ENCODE measurements at places on chromosomes 7 and 10.

- no peak for DNase-seq
These were observed 224.9 kb downstream of the BAMBI start for GRCh38 chr10:28902215-28902614.

- no peak for DNase-seq
These were observed 92.0 kb downstream of the ABLIM1 start for GRCh38 chr10:114566064-114566463.

- no peak for DNase-seq
These were observed 103.9 kb downstream of the WDFY4 start for GRCh38 chr10:48788554-48788953.

- no peak for DNase-seq
These were observed 41.1 kb downstream of the CCDC3 start for GRCh38 chr10:12960334-12960898.

GRCh38 chr7:39504963-39505362 is 61.2 kb upstream of the YAE1 start:
- no peak for DNase-seq

DNA sequence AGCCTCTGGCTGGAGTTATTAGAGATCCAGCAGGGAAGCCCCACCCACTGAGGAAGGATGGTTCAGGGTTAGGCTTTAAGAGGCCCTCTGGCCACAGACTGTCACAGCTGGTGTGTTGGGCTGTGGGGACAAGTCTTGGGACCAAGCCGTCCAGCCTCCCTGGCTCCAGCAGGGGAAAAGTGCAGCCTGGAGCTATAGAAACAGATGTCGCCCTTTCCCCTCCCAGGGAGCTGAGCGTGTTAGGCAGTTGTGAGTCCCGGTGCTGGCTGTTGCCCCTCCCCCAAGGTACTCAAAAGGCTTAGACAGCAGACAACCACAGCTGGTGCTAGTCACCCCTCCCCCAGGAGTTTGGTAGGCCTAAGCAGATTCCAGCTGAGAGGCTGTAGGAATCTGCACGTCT is 143.4 kb downstream of the TMEM168 start:
- peak; percentile 68 for DNase-seq

DNA sequence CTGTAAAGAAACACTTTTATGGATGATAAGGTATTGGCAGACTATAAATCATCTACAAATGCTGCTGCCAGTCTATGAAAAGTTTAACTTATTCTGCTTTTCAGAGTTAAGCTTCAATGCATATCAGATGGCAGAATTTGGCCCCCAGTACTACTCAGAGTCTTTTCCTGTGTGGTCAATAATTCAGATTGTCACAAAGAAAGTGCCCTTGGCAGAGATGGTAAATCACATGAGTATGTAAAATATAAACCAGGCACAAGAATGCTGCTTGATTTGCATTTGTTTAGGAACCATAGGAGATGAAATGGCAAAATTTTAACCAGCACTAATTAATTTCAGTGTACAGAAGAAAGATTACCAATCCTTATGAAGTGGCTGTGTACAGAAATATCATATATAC is 818.3 kb upstream of the POT1 start:
- no peak for DNase-seq

GRCh38 chr7:140686921-140687320 is 9.6 kb upstream of the NDUFB2 start:
- DNase-seq, result no peak

DNA sequence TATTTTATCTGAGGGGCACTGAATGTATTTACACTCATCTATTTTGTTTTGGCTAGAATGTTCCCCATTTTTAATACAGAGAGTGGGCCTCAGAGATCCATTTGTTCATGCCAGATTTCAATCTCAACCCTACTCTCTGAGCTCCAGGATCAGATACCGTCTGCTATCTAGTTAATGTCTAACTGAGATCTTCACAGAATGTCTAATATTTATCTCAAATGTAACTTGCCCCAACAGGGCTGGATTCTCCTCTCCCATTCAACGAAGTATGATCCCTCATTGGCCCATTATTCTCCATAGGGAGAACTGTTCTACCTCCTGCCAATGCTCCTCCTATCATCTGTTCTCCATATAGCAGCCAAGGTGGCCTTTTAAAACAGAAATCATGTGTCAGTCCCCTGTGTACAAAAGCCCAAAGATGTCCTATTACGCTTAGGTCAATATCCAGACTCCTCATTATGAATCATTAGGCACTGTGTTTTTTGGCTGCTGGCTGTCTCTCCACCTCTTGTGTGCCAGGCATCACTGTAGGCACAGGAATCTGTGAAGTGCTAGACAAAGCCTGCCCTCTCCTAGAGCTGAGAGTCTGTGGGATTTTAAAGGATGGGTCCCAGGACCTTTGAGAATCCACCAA is 169.3 kb upstream of the AGK start:
- no peak for DNase-seq

- DNase-seq, result no peak
These were observed 32.1 kb downstream of the HIPK2 start for GRCh38 chr7:139745678-139746143.

DNA sequence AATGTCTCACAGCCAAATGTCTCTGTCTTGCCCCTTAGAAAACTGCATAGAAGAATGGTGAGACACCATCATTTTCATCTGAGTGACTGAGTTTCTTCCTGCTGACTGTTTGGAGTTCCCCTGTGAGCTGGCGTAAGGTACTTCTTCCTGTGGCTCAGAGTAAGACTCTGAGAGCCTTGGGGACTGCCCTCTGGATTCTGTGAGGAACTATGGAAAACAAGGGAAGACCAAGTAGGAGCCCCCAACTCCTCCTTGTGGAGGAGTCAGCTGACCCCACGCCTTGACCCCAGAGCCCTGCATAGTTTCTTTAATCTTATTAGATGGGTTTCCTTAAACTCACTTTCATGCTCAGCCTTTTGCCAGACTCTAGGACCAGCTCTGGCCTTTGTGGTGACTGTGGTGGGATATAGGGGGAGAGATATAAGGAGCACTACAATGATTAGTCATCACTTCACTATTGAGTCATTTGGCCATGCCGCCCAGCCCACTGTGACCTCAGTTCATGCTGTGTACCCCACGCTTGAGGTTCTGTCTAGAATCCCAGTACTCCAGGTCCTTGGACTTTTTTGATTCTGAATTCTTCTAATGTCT is 51.8 kb upstream of the FAM133B start:
- DNase-seq, result no peak

DNA sequence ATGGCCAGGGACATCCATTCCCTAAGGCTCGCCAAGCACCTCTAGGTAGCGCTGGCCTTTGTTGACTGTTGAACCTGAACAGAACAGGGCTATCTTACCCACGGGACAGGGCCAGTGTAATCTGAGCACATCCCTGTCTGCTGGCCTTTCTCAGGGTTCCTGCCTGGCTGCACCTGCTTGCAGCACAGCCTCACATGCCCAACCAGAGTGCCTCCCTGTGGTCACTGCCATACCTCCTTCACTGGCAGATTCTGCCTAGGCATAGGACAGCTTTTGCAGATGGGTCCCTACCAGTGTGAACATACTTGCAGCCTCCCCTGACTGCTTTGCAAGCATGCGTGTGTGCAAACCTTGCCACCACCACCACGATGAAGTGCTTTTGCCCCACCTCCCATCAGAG is 15.8 kb upstream of the LIPN start:
- DNase-seq, result peak; percentile 36

DNA sequence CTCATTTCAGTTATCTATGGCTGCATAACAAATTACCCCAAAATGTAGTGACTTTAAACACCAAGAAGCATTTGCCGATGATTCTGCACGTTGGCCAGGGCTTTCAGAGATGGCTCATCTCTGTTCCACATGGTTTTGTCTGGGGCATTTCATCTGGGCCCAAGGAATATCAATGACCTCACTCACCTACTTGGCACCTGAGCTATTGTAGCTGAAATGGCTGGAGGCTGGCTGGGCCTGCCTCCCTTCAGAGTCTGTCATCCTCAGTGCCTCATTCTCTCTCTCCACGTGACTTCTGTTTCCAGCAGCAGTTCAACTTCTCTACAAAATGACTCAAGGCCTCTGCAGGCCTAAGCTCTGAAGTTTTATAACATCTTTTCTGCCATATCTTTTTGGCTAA is 119.4 kb upstream of the PRR15 start:
- no peak for DNase-seq

- DNase-seq, result no peak
These were observed 4.6 kb upstream of the RADIL start for GRCh38 chr7:4888161-4888560.

DNA sequence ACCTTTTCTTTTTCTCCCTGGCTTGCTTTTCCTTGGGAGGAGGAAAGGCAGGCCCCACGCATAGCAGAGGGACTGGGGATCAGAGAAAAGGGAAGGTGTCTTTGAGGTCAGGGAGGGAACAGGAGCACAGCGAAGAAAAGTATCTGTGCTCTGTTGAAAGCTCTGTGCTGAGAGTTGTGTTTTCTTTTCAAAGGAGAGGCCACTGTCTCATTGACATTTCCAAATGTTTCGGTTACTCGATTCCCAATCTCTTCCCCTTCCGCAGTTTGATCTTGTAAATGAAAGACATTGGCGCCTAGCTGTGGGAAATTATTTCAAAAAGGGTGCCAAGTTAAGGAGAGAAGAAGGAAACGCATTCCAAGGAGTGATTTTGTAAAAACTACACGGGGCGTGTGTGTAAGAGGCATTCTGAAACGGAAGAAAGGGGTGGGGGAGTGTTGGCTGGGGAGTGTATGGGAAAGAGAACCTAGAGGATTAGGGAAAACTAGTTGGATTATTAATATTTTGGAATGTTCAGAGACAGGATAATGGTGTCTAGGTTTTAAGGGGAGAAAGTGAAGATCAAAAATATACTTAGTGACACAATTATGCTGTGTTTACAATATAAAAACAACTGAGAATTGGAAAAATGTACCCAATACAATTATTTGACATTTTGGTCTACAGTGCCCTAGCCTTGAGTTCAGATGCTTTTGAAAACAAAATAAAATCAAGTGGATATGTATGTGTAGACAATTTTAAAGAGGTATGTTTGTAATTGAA is 708 bp downstream of the KLHDC10 start:
- DNase-seq, result no peak

- DNase-seq, result no peak
These were observed 102.9 kb downstream of the SUGCT start for GRCh38 chr7:40237731-40238130.

DNA sequence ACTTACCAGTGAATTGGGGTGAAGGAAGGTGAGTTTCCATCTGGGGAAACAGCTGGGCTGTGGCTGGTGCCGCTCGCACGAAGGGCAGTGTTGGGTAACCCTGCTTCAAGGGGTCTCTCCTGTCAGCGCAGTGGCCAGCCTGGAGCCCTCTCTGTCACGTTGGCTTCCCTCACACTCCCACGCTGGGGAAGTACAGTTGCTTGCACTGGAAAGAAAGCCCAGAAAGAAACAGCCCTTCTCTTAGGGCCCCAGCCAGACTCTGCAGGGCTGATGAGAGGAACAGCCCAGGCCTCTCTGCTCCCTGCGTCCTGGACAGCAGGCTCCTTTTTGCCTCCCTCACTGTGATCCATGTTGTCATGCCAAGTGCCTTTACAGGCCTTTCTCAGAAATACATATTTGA is 40.3 kb upstream of the TRIM8 start:
- no peak for DNase-seq

DNA sequence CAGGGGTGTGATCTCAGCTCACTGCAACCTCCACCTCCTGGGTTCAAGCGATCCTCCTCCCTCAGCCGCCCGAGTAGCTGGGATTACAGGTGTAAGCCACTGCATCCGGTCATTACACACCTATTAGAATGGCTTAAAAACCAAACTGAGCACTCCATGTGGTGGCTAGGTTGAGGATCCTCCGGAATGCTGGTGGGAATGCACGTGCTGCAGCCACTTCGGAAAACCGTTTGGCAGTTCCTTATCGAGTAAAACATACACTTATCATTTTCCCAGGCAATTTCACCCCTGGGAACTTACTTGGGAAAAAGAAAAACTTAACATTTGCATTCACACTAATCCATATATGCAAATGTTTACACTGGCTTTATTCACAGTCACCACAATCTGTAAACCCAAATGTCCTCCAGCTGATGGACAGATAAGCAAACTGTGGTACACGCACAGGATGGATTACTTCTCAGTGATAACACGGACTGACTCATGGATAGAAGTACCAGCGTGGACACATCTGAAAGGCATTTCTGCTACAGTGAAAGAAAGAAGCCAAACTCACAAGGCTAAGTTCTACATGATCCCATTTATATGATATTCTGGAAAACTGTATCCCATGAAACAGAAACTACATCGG is 20.4 kb downstream of the RFC2 start:
- DNase-seq, result no peak

GRCh38 chr10:12469345-12469744 is 120.0 kb downstream of the CAMK1D start:
- no peak for DNase-seq

DNA sequence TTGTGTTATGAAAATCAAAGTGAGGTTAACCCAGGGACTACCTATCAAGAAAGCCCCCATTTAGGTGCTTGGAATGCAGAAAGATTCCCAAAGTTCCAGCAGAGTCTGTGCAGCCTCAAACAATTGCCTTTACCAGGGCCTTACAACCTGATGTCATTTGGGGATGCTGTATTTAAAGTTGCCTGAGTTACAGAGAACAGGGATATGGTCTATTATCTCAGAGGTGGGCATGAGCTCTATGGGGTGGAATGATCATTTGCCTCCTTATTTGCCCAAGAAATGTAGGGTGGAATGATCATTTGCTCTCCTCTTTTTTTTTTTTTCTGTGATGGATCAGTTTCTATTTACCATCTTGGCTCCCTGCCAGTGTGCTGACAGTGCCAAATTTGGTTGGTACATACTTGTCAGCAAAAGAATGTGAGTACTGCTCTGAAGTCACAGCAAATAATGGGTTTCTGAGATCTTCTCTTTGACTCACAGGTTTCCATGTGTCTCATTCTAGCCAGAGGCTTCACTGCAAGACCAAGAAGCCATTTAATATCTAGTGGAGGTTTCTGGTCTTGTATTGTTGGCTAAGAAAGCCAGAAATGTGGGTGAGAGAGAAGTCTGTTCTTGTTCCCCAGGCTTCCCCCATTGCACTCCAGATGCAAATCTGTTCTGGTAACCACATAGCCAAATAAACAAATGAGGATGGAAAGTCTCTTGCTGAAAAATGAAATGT is 45.5 kb upstream of the ZNRF2 start:
- DNase-seq, result no peak

- peak; percentile 53 for DNase-seq
These were observed 1002.9 kb upstream of the KCND2 start for GRCh38 chr7:119270045-119270464.

GRCh38 chr7:104983076-104983577 is 30.9 kb upstream of the KMT2E start:
- DNase-seq, result no peak

- no peak for DNase-seq
These were observed 653.6 kb downstream of the REEP3 start for GRCh38 chr10:64174666-64175255.

DNA sequence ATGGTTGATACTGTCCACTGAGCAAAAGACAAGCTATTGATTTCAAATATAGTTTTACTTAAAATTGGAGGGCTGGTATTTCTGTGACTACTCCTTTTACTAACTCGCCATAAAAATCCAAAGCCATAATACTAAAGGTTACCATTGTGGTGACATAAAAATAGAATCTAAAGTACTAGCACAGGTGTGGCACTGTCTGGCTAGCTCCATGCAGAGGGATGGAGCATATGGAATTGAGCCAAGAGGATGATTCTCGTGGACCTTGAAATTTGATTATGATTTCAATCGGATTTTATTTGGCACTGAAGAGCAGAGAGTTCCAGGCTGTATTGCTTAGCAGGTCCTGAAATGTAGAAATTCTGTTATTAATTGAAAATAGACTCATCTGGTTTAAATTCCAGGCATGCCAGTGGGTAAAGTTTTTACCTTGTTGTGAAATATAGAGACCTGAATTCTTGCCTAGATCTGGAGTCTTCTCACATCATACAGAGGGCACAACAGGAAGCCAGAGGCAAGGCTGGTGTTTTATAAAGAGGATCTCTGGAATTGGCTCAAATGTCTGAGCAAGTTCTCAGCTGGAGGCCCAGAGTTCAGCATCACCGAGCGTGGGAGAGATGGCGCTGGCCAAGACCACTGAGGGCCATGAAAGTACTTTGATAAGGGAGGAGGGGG is 29.9 kb upstream of the DLD start:
- no peak for DNase-seq

Measured in WTC11 (cell line).